ENCODE measurements at places on chromosomes 1 and 21.

- DNase-seq: no peak
These were observed 12.6 kb upstream of the BARHL2 start for GRCh38 chr1:90729504-90730242.

- DNase-seq: no peak
These were observed 302.3 kb downstream of the BRINP3 start for GRCh38 chr1:190175320-190175719.

GRCh38 chr1:174324493-174324892 is 123.3 kb upstream of the GPR52 start:
- no peak for DNase-seq

DNA sequence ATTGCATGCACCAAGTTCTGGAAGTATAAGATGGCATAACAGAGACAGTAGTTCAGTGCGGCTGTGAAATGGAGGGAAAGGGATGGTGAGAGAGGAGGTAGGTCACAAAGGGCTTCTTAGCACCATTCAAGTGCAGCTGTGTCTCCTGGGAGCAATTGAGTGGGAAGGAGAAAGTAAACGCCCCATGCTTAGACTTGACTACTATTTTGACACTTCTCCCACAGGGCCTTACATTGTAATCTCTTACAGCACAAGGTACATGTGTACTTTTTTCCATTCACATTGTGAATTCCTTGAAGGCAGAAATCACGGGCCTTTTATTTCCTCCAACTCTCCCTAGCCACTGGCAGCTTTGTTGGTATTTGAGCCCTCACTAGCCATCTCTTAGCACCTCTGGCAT is 239.6 kb upstream of the FOXD3 start:
- no peak for DNase-seq

DNA sequence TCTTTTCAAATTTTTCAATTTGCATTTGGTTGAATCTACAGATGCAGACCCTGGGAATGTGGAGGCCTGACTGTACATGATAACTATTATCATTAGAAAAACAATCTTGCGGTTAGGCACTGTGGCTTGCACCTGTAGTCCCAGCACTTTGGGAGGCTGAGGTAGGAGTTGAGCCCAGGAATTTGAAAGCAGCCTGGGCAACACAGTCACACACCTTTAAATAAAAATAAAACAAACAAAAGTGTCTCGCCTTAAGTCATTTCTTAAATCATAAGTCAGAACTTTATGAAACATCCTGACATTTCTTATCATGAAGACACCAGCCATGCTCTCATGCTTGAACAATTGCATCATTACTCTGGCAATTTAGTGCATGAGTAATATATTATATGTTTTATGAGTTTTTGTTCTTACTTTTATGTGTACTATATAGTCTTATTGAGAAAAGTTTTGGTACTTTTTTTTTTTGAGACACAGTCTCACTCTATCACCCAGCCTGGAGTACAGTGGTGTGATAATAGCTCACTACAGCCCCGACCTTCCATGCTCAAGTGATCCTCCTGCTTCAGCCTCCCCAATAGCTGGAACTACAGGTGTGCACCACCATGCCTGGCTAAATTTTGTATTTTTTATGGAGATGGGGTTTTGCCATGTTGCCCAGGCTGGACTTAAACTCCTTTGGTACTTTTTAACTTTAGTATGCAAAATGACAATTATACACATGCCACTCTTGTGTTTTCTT is 7.8 kb downstream of the TBX19 start:
- DNase-seq: no peak

DNA sequence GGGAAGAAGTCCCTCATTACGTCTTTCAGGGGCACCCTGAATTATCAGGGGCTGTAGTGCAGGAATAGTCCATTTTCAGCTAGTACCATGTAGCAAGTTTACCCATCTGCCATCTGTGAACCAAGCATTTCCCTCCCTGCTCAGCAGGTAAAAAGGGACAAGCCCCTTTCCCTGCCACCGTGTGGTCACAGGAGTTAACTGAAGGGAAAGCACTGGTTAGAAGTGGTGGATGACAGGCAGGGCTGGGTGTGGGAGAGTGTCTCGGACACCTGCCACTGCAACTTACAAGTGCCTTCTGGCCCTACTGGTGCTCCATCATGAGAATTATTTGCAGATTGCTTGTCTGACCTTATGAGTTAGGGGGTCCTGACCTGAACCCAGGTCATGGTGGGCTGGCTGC is 32.0 kb upstream of the IGSF5 start:
- no peak for DNase-seq

GRCh38 chr1:69846267-69846666 is 278.5 kb downstream of the LRRC7 start:
- no peak for DNase-seq

GRCh38 chr1:245946905-245947304 is 560.2 kb downstream of the SMYD3 start:
- no peak for DNase-seq

- DNase-seq: no peak
These were observed 115.0 kb downstream of the BACH1 start for GRCh38 chr21:29413683-29414082.

GRCh38 chr1:2403273-2403672 is 9.1 kb downstream of the PEX10 start:
- DNase-seq: no peak

GRCh38 chr21:31658053-31658452 is 1.4 kb upstream of the SOD1 start:
- DNase-seq: peak; percentile 82

DNA sequence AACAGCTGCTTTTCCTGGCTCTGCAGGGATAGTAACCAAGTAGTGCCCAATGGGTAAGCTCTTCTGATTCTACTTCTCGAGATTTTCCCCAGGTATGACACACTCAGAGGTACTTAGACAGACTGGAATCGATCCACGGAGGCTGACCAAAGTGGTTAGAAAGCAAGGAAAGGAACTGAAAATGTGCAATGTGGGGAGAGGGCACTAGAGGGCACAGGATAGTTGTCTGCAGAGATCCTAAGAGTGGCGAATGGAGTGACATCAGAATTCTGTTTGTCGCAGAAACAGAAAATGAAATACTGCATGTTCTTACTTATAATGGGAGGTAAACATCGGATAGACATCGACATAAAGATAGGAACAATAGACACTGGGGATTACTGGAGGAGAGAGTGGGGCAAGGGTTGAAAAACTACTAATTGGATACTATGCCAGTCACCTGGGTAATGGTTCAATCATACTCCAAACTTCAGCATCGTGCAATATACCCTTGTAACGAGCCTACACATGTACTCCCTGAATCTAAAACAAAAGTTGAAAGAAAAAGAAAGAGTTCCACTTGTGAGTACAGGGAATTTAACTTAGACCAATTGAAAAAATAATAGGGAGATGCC is 23.3 kb downstream of the CYP2J2 start:
- peak; percentile 7 for DNase-seq

All from fibroblast of gingiva (primary cell).